ENCODE measurements at places on chromosomes 2 and 18.

- no peak for DNase-seq
These were observed 131.2 kb downstream of the TMEM18 start for GRCh38 chr2:545711-546650.

DNA sequence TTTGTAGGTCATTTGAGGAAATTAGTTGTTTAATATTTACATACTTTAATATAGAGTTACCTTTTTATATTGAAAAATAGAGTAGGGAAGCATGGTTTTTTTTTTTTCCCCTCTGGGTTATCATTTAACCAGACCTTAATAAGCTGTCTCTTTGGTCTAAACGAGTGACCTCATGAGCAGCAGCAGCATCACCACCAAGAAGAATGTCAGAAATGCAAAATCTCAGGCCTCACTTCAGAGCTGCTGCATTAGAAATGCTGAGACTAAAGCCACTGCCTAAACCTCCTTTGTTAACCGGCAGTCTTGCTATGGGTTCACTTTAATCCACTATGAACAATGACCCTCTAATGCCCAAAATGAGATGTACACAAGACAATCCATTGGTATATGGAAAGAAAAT lies 733.7 kb upstream of the FAM98A start:
- DNase-seq = no peak

GRCh38 chr2:84925336-84925723 lies 19.9 kb downstream of the TMSB10 start:
- no peak for DNase-seq

GRCh38 chr2:26465981-26466471 lies 11.9 kb downstream of the OTOF start:
- DNase-seq = peak; percentile 21

- DNase-seq = peak; percentile 64
These were observed 11.3 kb downstream of the MEIS1 start for GRCh38 chr2:66445925-66446871.
